Naive thymus-derived CD8-positive, alpha-beta T cell (primary cell): ENCODE measurements at places on chromosomes 2 and 18. TPM values are rescaled to one million over a fixed set of nuclear protein-coding genes. Genes with fewer than 3 reads are reported as not detected.

OSBPL1A gene
- 2.4 TPM for total RNA-seq

KCNJ3 gene
- not detected for total RNA-seq

ATF2 gene
- 58.2 TPM for total RNA-seq

DNA sequence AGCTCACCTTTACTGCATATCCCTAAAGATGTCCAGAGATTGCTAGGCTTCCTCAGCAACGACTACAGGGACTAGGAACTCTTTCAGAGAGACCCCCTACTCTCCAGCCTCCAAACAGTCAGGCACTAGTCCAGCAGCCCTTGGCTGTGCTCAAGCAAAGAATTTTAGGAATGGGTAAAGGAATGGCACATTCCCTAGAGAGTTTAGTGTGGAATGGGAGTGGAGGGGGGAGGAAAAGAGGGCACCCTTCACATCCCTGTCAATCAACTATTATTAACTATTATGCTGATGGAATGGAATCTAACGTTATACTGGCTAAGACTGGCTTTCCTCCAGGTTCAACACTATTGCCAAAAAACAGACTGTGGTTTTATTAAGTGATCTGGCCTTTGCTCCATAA, 64.8 kb downstream of the IKZF2 start:
- peaks cover 3% of the 10 kb centered on the region for H3K27me3 ChIP-seq
- no peaks in the 10 kb centered on the region for H3K36me3 ChIP-seq
- no peak overlapping the region for H3K4me3 ChIP-seq
- DNase-seq = no peak
- H3K4me1 ChIP-seq = peaks cover 32% of the 10 kb centered on the region

- DNase-seq = no peak
- no peaks in the 10 kb centered on the region for H3K36me3 ChIP-seq
- no peak overlapping the region for H3K27ac ChIP-seq
- no peak overlapping the region for H3K4me3 ChIP-seq
- no peaks in the 10 kb centered on the region for H3K27me3 ChIP-seq
Measured at GRCh38 chr18:27030421-27030820, 154.7 kb downstream of the CHST9 start.

GALNT1 gene
- total RNA-seq = 42.4 TPM

- no peaks in the 10 kb centered on the region for H3K36me3 ChIP-seq
- no peak overlapping the region for H3K27ac ChIP-seq
- peaks cover 11% of the 10 kb centered on the region for H3K27me3 ChIP-seq
- DNase-seq = no peak
Measured at GRCh38 chr2:236642584-236643291, 73.1 kb downstream of the ACKR3 start.

BCL11A gene
- total RNA-seq = 11.6 TPM

- peaks cover 5% of the 10 kb centered on the region for H3K36me3 ChIP-seq
- peak overlapping the region; percentile 94 for H3K27ac ChIP-seq
Measured at GRCh38 chr2:138502255-138503086, 901 bp downstream of the SPOPL start.

GRCh38 chr2:218172845-218173244, 6.1 kb upstream of the CXCR1 start:
- H3K4me1 ChIP-seq = peaks cover 12% of the 10 kb centered on the region
- no peak overlapping the region for H3K27ac ChIP-seq
- peaks cover 3% of the 10 kb centered on the region for H3K27me3 ChIP-seq
- DNase-seq = no peak
- no peak overlapping the region for H3K4me3 ChIP-seq

DNA sequence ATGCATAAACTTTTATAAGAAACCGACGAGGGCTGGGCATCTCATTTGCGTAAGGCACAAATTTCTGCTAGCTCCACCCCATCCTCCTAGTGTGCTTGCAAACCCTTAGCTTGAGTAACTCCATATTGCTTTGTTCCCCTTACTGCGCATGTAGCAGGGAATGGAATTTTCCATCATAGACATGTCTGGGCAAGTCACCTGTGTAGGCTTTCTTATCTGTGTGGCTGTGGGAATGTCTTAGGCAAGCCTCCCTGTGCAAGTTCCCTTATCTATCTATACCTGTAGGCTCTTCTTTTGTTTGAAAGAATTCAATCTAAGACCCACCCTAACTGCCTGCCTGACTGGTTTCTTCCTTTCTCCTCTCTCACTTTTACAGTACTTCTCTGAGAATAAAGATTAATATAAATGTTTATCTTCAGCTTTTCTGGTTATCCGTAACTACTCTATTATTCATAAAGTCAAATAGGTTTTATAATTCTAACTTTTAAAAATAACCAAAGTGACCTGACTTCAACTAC, 217.6 kb upstream of the FIGN start:
- no peaks in the 10 kb centered on the region for H3K27me3 ChIP-seq
- DNase-seq = no peak
- H3K4me3 ChIP-seq = no peak overlapping the region
- H3K4me1 ChIP-seq = no peaks in the 10 kb centered on the region
- H3K36me3 ChIP-seq = no peaks in the 10 kb centered on the region
- H3K27ac ChIP-seq = no peak overlapping the region

GNAL gene
- 1.1 TPM for total RNA-seq

GRCh38 chr2:86068136-86068588, 37.5 kb downstream of the POLR1A start:
- H3K36me3 ChIP-seq = peaks cover 35% of the 10 kb centered on the region
- H3K27ac ChIP-seq = peak overlapping the region; percentile 71
- DNase-seq = peak; percentile 73
- H3K27me3 ChIP-seq = no peaks in the 10 kb centered on the region
- peaks cover 15% of the 10 kb centered on the region for H3K4me1 ChIP-seq
- peak overlapping the region; percentile 59 for H3K4me3 ChIP-seq

BIN1 gene
- total RNA-seq = 130 TPM

DNA sequence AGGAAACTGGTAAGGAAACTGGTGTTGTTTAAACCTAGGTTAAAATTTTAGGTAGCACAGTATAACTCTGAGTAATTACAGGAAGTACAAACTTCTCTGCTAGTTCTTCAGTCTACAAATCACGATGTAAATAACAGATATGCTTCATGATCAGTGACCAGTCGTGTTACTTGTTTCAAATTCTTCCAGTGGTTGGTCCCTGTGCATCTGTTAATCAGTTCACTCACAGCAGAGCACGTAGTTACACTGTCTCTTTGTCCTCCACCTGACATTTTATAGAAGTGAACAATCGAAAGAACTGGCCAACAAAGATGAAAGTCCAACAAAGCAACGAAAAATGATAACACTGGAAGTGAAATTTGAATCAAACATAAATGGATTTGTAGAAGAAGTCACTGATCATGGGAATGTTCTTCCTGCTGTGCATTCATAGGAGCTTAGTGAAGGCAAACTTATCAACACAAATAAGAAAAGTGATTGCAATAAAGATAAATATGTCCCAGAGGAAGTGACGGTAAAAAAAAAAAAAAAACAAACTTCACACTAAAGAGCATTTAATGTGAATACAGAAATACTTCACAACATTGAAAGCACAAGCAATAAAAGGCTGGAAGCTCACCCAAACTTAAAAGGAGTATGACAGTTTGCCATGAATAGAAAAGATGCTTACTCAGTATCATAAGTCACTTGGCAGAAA, 7.0 kb downstream of the EIF2AK2 start:
- no peak overlapping the region for H3K27ac ChIP-seq
- H3K36me3 ChIP-seq = peaks cover 8% of the 10 kb centered on the region
- H3K27me3 ChIP-seq = no peaks in the 10 kb centered on the region

ASXL3 gene
- total RNA-seq = not detected

GRCh38 chr2:17709897-17710296, 43.7 kb downstream of the SMC6 start:
- H3K36me3 ChIP-seq = peaks cover 53% of the 10 kb centered on the region
- DNase-seq = no peak
- no peaks in the 10 kb centered on the region for H3K27me3 ChIP-seq
- H3K4me1 ChIP-seq = no peaks in the 10 kb centered on the region

DGUOK gene
- 72.3 TPM for total RNA-seq

NAT8 gene
- total RNA-seq = not detected

GRCh38 chr2:157004789-157005188, 252.7 kb upstream of the GALNT5 start:
- no peak for DNase-seq

MYOM1 gene
- 5.6 TPM for total RNA-seq

DNA sequence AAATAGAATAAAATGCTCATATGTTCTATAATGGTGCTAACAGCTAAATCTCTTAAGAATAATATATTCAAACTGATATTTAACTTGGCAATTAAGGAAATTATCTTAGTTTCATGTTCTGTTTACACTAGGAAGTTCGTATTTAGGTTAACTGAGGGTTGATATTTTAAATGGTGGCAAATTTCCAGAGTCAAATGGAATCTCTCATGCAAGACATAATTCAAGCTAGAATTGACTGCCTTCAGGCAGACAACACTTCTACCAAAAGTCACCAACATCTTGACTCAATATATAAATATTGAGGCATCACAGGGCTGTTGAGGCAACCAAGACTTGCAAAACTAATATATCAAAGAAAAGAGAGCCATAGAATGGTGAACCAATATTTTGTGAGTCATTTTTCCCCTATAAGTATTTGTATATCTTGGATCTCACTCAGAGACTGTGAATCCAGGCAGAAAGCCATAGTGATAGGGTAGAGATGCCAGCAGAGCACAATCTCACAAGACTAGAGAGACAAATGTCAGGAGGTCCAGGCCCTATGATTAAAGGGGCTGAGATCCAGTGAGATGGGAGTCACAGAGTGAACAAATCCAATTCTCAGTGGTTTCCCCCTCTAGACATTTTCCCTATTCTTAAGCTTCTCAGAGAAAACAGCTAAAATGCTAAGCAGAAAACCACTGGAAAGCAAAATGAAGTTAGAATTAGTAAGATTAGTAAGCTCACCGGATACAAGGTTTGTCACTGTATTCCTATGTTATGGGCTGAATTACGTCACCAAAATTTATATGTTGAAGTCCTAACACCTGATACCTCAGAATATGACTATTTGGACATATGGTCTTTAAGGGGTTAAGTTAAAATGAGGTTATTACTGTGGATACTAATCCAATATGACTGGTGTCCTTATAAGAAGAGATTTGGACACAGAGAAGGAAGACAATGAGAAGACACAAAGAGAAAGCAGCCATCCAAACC, 358.2 kb upstream of the UBE2E3 start:
- no peak overlapping the region for H3K4me3 ChIP-seq
- H3K4me1 ChIP-seq = no peaks in the 10 kb centered on the region
- DNase-seq = no peak
- no peaks in the 10 kb centered on the region for H3K36me3 ChIP-seq

DNA sequence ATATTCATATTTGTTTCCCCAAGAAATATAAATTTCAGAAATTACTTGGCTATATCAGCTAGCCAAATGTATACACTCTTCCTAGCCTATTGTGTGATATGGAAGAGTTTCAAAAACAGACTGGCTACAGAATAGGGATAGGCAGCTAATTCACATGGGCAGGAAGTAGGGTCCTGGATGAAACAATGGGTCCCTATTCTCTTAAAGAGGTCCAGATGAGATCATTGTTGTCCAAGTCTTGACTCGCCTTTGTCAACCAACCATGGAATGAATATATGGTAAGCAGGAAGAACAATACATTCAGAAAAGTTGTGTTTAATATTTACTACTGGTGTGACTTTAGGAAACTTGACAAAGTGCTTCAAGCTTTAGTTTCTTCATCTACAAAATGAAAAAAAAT, 319.9 kb downstream of the NBAS start:
- no peak overlapping the region for H3K4me3 ChIP-seq
- no peak overlapping the region for H3K27ac ChIP-seq
- no peaks in the 10 kb centered on the region for H3K27me3 ChIP-seq
- peaks cover 25% of the 10 kb centered on the region for H3K36me3 ChIP-seq
- peaks cover 19% of the 10 kb centered on the region for H3K4me1 ChIP-seq
- no peak for DNase-seq

- peak overlapping the region; percentile 80 for H3K27ac ChIP-seq
- DNase-seq = no peak
- H3K36me3 ChIP-seq = peaks cover 10% of the 10 kb centered on the region
- H3K4me3 ChIP-seq = peak overlapping the region; percentile 73
Measured at GRCh38 chr2:974502-974901, 23.9 kb downstream of the SNTG2 start.

DNA sequence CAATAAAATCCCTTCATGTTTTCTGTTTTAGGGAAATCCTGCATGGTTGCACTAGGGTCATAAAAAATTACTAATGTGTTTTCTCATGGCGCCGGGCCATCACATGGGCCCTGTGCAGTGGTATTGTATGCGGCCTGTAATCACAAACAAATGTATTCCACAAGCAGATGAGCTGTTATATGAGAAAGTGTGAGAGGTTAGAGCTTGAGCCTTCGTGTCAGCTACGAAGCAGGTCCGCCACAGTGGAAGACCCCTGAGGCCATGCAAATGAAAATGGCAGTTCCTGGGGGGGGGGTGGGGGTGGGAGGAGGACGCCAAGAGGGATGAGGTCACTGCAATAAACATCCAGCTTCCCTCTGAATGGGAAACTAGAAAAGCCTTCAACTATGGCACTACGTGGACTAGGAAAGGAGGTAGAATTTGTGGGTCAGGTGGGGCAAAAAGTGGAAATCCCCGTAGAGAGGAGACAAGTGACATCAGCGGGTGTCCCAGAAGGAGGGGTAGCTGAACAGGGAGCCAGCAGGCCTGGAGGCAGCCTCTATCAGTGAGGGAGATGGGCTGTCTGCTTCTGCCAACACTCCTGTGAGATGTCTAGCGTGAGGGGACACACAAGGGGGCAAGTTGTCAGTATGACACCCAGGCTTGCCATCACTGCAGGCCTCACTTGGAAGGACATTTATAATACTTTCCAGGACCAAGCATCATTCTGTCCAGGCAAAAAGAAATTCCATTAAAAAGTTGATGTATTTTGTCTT, 130.3 kb upstream of the CTAGE1 start:
- H3K4me1 ChIP-seq = no peaks in the 10 kb centered on the region
- no peak overlapping the region for H3K27ac ChIP-seq
- DNase-seq = no peak
- no peak overlapping the region for H3K4me3 ChIP-seq

TLX2 gene
- not detected for total RNA-seq

GRCh38 chr2:172465417-172466334, 38.3 kb downstream of the ITGA6 start:
- peak overlapping the region; percentile 97 for H3K27ac ChIP-seq
- peak; percentile 76 for DNase-seq
- H3K27me3 ChIP-seq = no peaks in the 10 kb centered on the region

GRCh38 chr2:144747571-144747970, 227.7 kb upstream of the ZEB2 start:
- no peak overlapping the region for H3K4me3 ChIP-seq
- no peaks in the 10 kb centered on the region for H3K4me1 ChIP-seq
- no peak overlapping the region for H3K27ac ChIP-seq
- peaks cover 3% of the 10 kb centered on the region for H3K27me3 ChIP-seq

DNA sequence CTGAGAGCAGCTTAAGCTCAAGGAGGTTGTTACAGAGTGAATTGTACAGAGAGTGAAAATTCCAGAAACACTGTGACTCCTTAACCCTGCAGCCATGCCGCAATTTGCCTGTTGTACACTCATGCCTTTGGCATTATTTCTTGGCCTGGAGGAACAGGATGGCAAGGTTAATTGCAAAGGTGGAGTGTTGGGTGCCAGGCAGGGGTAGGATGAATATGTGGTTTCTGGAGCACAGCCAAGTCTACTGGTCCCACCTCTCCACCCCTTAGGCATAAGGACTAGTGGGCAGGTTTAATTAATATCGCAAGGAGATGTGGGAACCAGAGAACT, 250.2 kb downstream of the LRRTM1 start:
- no peaks in the 10 kb centered on the region for H3K27me3 ChIP-seq
- no peak overlapping the region for H3K27ac ChIP-seq
- H3K4me3 ChIP-seq = no peak overlapping the region

- no peak for DNase-seq
- no peaks in the 10 kb centered on the region for H3K36me3 ChIP-seq
- H3K4me3 ChIP-seq = no peak overlapping the region
- H3K4me1 ChIP-seq = no peaks in the 10 kb centered on the region
- H3K27me3 ChIP-seq = peaks cover 3% of the 10 kb centered on the region
- no peak overlapping the region for H3K27ac ChIP-seq
Measured at GRCh38 chr2:53600815-53601214, 166.8 kb upstream of the CHAC2 start.
